H1 (cell line): ENCODE measurements at places on chromosomes 13 and 19. TPM values are rescaled to one million over a fixed set of nuclear protein-coding genes. Genes with fewer than 3 reads are reported as not detected.

DCT gene
- total RNA-seq: not detected in 2 replicates

TNNI3 gene
- total RNA-seq: 16.6 and 16.9 TPM in 2 replicates

- DNase-seq: no peak
Measured at GRCh38 chr19:710767-711166, 2.0 kb downstream of the PALM start.

DNA sequence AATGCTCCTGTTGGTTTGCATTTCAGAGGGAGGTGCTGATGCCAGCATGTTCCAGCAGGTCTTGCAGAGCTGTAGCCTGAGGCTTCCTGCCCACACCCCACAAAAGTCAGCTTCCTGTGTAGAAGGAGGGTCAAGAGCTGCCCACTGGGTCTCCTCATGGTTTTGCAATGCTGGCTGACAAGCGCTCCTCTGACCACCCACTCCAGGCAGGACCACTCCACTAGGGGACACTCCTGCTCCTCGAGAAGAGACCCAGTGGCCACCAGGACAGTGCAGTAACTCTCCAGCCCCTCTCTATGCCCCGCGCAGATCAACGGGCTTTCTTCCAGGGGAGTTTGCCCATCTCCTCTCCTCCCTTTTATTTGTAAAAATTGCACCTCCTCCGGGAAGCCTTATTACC lies 72.9 kb upstream of the UQCRFS1 start:
- peak; percentile 38 for DNase-seq

- DNase-seq: peak; percentile 33
Measured at GRCh38 chr13:102870677-102871415, 25.0 kb downstream of the ERCC5 start.

GRCh38 chr19:44512326-44513298 lies 12.3 kb upstream of the ZNF180 start:
- DNase-seq: peak; percentile 87

DNA sequence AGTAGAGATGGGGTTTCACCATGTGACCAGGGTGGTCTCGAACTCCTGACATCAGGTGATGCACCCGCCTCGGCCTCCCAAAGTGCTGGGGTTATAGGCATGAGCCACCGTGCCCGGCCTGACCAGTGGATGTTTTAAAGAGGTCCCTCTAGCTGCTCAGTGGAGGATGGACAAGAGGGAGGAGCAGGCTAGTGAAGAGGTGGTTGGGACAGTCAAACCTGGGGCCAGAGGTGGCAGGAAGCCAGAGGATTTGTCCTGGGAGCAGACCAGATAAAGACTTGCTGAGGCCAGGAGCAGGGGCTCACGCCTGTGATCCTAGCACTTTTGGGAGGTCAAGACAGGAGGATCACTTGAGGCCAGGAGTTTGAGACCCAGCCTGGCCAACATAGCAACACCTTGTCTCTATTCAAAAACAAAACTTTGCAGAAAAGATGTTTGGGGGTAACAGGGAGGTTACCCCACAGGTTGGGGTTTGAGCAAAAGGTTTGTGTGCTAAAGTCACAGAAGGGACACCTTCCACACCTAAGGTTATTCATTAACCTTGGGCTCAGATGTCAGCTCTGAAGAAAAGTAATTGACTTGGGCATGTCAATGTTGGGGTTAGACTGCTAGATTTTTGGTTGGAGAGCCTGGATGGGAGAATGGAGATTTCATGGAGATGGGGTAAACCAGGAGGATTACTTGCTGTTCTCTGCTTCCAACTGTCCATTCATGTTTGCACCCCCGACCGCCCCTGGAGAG lies 9.0 kb downstream of the BCAM start:
- DNase-seq: no peak
